M059J (cell line): ENCODE measurements at places on chromosomes 4 and X. TPM values are rescaled to one million over a fixed set of nuclear protein-coding genes. Genes with fewer than 3 reads are reported as not detected.

- DNase-seq: peak; percentile 95
These were observed at the start of the genes RCHY1 and THAP6 for GRCh38 chr4:75514131-75514948. RCHY1 (minus strand) TSS chr4:75514403; CDS start chr4:75514286, 117 bp downstream. THAP6 (plus strand) TSS chr4:75514473; CDS start chr4:75515453, 980 bp downstream.

GRCh38 chrX:133746593-133746992, 238.8 kb downstream of the GPC3 start:
- DNase-seq: no peak

DNA sequence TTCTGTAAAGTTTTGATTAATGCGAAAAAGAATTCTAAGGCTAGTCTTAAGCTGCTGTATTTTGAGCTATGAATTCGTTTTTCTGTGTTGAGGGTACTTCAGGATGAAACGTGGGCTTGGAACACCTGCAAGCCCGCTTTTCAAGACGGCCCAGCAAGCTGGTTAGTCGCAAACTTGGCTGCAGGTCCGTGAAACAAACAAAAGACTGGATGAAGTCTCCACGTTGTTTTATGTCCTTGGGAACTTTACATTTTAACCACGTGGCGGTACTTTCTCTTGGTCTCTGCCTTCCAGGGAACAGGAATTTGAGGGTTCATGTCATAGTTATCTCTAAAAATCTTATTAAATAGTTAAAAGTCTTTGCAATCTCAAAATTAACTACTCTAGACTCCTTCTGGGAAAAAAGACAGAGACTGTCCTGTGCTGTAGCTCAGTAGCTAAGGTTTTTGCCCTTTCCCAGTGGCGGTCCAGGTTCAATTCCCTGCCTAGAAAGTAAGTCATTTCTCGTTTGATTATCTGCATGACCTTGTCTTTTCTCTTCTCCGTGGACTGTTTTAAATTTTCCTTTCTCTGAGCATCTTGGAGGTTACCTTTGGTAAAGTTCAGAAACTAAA, 21.0 kb downstream of the TENM3 start:
- DNase-seq: no peak

The VEGFD gene
- 4.8 TPM in 1 of 2 replicates, not detected in the other for total RNA-seq

- no peak for DNase-seq
These were observed 514.8 kb downstream of the CCSER1 start for GRCh38 chr4:90641861-90642599.

The F8A1 gene
- 32.3 and 35.4 TPM in 2 replicates for total RNA-seq

DNA sequence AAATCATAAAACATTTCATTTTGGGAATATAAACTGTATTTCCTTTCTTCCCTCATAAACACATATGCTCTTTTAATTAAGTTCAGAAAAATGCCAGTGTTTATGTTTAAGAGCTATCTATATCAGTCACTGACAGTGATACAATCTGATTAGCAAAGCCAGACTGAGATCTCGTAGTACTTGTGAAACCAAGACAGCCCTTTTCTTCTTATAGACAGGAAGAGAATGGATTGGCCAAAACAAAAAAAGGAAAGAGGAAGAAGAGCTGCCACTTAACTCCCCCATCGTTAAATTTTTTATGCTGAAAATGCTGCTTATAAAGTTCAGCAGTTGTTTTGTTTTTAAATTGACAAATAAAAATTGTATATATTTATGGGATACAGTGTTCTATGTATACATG, 87.4 kb downstream of the PLAC1 start:
- DNase-seq: no peak

DNA sequence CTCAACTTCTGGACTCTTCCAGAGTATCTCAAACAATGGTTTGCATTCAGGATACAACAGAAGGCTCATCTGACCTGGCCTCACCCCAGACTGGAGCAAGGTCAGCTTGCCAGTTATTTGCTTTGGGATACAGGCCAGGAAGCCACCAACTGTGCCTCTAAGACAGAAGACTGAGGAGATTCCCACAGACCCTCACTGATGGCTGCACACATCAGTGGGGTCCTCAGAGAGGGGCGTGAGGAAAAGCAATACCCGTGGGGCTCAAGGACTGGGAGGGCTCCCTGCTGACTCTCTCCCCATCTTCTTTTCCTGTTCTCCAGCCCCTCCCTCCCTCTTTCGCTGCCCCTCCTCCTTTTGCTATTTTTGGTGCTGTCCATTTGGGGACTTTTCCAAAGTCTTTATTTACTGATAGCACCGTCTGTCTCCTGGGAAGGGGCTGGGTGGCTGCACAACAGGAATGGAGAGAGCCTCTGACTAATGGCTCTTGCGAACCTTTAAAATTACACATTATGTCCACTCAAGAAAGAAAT, 23.2 kb downstream of the RELL1 start:
- peak; percentile 50 for DNase-seq

GRCh38 chr4:99960648-99961047, 10.6 kb upstream of the H2AZ1 start:
- DNase-seq: no peak

DNA sequence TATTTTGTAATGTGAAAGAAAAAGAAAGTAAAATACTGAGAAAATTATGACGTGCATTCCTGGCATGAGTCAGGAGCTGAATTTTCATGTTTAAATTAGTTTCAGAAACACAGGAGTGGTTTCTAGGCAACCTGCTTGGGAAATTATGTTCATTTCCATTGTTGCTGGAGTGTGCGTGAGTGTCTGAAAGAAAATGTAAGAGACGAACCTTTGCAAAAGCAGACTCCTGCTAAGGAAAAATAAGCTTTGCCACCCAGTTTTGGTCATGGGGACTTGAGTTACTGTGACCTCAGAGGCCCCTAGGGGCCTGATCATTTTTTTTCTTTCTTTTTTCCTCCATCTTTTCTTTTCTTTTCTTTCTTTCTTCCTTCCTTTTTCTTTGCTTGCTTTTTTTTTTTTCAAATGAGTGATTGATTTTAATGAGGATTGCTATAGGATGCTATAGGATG, 18.8 kb upstream of the CHRNA9 start:
- peak; percentile 97 for DNase-seq

DNA sequence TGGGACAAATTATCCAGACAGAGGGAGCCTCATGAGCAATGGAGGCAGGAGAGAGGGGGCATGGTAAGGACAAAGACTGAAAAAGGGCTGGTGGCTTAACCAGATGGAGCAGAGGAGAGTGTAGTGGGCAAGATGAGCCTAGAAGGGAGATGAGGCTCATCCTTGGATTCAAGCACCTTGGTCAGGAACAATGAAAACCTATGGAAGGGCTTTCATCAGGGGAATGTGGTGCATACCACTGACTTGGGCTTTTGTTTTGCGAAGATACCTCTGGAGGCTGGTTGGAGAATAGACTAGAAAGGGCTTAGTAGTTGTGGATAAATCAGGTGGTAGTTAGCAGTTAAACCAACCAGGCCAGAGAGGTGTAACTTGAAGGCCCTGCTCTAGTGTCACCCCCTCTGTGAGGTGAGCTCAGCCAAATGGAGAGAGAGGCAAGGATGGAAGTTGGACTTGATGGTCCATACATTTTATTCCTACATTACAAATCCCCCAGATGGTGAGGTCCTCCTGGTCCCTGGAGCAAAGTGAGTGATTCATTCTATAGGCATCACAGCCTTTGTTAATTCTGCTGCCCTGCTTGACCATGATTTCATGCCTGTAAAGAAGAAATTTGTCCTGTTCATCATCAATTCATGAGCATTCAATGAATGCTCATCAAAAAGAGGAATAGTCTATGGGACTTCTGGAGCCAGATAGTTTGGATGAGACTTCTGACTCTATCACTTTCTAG, 264.8 kb upstream of the IGFBP7 start:
- DNase-seq: no peak

DNA sequence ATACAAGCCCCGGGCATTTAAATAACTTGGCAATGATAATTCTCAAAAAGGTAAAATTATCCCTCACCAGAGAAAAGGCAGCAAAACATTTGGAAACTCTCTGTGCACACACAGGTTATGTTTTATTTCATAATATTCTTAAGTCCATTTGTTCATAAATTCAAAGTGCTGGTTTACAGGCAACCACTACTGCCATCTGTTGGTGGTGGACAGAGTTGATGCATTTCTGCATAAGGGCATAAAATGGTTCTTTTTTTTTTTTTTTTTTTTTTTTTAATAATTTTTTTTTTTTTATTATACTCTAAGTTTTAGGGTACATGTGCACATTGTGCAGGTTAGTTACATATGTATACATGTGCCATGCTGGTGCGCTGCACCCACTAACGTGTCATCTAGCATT, 31.5 kb upstream of the IL21 start:
- peak; percentile 43 for DNase-seq

The SUPT20HL2 gene
- total RNA-seq: 0.17 TPM in 1 of 2 replicates, not detected in the other
